ENCODE measurements at places on chromosomes 2 and 18.

DNA sequence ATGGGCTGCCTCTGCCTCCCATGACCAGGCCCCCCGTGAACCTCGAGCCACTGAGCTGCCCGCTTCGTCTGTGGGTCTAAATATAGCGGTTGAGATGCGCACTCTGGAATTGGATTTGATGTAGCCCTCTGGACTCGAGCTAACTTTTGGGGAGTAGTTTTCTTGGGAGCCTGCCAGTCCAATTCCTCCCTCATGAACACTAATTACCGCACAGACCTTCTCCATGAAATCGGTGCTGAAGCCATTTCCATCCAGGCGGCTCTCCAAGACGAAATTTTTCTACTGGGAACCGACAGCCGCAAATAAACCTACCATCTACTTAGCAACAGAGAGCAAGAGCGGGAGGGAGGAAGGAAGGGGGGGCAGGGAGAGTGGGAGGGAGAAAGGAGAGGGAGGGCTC is 63.6 kb downstream of the CELF4 start:
- DNase-seq: no peak

- no peak for DNase-seq
Measured at GRCh38 chr2:203891474-203891873, 23.9 kb downstream of the CTLA4 start.

- DNase-seq: no peak
Measured at GRCh38 chr2:81087646-81088045, 783.1 kb upstream of the LRRTM1 start.

GRCh38 chr2:118748245-118748885 is 99.1 kb downstream of the EN1 start:
- DNase-seq: no peak

DNA sequence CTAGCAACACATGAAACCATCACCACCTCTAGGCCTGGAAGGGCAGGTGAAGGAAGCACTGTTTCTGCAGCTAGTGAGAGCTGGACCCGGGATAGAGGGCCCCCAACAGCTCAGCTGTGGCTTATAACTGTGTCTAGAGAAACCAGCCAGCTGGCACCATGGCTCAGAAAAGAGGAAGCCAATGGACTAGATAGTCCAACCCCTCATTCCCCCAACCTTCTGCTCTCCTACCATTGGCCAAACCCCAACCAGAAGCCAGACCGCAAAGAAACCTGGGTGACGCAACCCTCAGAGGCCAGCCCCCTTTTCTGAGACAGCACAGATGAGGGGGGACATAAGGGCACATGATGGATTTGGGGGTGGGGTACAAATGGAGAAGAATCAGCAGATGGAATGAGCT is 24.3 kb downstream of the SMYD1 start:
- no peak for DNase-seq

DNA sequence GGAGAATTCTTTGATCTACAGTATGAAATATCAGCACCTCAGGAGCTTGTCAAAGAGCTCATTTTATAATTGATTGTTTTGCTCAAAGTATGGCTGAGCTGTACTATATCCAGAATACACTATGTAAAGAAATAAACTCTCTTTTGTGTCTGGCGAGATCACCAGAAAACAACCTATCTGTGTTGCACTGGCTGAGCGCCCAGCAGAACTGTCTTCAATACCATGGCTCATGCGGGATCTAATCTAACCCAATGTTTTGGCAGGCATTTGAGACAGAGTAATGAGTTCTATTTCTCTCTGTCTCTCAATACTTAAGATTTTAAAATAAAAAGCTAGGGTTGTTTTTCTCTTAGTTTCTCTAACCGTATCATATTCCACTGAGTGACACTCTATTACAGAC is 192.4 kb downstream of the L3MBTL4 start:
- DNase-seq: no peak

- DNase-seq: no peak
Measured at GRCh38 chr2:54648256-54648655, 75.2 kb upstream of the EML6 start.

GRCh38 chr2:196171946-196172345 is 568 bp upstream of the STK17B start:
- DNase-seq: no peak

- no peak for DNase-seq
Measured at GRCh38 chr2:175741164-175741563, 260.9 kb downstream of the LNPK start.

DNA sequence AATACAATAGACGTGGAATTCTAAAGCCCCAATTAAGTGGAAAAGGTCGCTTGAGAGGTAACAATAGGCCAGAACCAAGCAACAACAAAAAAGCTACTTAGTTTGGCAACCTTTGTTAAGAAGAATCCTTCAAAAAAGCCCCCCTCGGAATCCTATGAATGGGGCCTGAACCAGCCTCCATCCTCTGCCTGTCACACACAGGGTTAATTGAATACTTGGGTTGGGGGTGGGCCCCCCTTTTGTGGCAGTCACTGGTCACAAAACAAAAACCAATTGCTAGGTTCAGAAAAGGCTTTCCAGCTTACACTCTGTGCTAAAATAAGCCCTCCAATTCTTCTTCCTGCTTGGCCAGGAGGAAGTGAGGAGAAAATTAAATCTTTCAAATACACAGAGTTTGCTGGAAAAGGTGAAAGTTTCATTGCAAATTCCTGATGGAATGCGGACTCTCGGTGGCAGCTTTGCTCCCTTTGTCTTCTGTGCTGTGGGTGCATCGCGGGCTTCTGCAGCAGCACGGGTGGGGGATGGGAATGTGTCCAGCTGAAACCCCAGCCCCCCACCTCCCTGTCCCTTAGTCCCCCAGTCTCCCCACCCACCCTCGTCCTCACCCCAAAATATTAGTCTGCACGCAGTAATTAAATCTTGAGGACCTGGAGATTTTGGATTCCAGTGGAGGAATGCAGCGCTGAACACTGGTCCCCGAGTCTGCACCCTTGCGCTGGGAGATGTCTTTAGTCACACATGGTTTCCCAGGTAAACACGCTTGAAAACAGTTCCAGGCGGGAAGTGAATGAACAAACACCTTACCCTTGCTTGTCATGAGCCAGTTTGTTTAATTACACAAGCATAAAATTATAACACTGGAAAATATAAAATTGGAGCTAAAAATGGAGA is 254.3 kb downstream of the SOX11 start:
- no peak for DNase-seq
